HL-60 (cell line): ENCODE measurements at places on chromosomes 3 and 15.

DNA sequence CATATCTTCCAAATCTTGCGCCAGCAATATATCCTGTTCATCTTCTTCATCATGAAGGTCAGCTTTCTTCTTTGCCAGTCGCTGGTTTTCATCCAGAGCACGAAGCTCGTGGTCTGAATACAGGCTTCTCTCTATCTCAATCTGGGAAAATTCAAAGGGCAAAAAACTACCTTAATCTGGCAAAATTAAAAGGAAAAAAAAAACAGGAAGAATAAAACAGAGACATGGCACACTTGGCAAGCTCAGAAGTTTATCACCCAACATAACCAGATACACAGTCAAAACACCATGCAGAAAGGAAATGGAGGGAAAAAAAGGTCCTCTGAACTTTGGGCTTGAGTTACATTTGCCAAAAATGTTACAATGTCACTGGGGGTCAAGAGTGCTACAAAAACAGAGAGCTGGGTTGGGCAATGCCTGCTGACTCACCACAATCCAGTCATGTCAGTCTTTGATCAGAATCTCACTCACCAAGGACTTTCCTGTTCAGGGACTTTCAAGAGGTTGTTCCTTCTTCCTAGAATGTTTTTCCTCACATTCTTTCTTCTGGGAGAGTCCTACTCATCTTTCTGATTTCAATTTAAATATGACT, 1.5 kb downstream of the MRPL46 start:
- DNase-seq: peak; percentile 47

DNA sequence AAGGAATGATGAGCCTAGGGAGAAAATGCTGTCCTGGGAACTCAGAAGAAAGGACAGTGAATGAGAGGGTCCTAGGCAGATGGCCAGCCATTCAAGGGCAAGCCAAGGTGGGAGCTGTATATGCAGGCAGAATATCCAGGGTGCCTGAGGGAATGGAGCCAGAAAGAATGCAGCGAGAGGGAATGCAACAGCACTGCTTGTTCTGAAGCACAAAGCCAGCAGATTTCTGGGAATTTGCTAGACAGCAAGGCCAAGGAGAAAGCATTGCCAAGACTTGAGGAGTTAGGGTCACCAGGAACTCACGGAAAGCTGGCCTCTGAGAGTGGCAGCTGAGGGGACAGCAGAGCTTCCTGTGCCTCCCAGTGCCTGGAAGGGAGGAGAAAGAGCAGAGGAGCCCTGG, 200.6 kb downstream of the MYRIP start:
- no peak for DNase-seq

DNA sequence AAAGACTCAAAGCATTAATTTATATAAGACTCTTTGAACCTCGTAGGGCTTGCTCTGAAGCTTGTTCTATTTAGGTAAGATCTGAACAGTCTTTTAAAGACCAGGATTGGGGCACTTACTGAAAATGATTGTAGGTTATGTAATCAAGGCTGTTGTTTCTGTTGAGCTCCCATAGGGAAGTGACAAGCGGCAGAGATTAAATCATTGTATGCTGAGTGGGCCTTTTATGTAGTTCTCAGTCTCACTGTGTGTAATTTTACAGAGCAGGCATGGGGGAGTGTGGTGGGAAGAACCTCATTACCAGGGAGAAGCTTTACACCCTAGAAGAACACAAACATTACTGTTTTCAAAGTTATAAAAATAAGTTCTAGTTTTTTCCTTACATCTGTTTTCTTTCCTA, 160.0 kb upstream of the SNTN start:
- DNase-seq: no peak

DNA sequence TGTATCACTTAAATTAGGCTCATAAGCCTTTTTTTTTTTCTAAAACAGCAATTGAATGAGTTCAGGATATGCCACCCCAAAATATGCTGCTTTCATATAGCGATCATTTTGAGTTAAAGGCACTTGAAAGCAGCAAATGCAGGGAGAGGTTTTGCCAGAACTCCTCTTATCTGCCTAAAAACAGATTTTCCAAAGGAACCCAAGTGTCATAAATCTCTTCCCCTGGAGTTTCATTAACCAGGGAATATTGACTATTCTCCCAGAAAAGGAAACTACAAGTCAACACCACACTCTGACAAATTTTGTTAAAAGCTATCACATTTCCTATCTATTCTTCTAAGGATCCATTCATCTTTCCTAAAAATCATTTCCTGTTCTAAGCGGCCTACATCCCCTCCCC, 11.3 kb downstream of the DNAAF4 start:
- no peak for DNase-seq

DNA sequence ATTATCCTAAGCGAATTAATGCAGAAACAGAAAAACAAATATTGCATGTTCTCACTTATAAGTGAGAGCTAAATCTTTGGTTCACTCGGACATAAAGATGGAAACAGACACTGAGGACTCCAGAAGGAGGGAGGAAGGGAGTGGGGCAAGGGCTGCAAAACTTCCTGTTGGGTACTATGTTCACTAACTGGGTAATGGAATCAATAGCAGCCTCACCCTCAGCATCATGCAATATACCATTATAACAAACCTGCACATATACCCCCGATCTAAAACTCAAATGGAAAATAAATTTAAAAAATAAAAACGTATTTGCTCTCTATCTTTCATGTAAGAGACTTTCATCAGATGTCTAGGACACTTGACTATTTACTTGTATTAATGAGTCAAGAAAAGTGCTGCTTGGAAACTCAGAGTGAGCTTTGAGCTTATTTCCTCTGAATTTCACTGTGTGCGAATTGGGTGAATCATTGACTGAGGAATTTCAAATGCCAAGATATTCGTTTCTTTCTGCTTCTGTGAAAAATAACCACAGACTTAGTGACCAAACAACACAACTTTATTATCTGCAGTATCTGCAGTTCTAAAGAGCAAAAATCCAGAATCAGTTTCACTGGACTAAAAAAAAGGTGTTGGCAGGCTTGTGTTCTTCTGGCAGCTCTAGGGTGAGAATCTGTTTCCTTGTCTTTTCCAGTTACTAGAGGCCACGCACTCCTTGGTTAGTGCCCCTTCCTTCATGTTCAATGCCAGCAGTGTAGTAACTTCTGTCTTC, 18.4 kb downstream of the TM4SF18 start:
- no peak for DNase-seq

- no peak for DNase-seq
Observed at GRCh38 chr3:77795013-77795412, 755.1 kb downstream of the ROBO2 start.

DNA sequence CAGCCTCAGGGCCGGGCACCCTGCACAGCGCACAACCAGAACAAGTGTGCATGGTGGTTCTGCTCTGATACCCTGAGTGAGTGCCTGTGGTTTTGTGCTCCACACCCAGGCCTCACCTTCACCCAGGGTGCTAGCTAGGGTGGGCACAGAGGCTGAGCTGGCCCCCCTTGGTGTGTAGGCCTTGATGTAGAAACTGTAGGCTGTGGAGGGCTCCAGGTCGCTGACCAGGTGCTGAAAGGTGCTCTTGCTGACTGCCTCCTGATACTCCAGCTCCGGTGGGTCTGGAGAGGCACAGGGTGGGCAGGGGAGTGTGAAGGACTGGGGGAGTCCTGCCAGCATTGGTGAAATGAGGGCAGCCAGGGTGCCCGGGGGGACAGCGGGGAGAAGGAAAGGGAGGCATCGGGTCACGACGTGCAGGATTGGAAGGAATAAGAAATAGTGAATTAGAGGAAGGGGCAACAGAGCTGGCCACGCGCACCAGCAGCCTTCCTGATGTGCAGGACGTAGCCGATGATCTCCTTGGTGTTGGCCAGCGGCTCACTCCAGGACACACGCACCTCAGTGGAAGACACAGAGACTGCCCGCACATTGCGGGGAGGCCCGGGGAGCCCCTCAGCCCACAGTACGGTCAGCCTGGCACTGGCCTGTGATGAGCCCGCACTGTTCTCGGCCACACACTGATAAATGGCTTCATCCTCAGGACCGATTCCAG, 26.6 kb downstream of the RNU5B-1 start:
- DNase-seq: no peak

DNA sequence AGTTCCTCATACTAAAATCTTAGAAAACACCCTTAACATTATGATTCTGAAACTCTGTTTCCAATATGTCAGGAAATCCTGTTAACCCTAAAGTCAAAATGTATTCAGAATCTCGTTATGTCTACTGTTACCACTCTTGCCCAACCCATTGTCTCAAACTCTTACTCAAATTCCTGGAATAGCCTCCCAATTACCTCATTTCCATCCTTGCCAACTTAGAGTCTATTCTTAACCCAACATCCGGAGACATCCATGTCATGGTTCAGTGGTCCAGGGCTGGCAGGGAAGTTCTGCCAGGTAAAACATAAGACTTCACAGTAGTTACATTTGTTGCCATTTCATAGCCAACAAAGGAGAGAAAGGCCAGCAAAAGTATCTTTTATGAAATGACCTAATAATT, 593.9 kb downstream of the PYDC2 start:
- DNase-seq: no peak

DNA sequence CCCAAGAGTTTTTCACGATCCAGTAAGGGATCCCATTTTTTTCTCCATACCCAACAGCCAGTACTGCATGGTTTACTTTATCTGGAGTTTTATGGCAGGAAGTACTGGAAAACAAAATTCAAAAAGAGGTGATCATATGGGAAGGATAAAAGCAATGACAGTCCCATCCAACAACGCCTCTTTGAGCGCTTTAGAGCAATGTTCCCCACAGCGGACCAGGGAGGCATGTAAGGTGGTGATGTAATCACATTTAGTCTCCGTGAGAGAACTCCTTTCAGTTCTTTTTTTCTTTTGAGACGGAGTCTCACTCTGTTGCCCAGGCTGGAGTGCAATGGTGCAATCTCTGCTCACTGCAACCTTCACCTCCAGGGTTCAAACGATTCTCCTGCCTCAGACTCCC, 21.8 kb downstream of the CTSH start:
- DNase-seq: no peak

DNA sequence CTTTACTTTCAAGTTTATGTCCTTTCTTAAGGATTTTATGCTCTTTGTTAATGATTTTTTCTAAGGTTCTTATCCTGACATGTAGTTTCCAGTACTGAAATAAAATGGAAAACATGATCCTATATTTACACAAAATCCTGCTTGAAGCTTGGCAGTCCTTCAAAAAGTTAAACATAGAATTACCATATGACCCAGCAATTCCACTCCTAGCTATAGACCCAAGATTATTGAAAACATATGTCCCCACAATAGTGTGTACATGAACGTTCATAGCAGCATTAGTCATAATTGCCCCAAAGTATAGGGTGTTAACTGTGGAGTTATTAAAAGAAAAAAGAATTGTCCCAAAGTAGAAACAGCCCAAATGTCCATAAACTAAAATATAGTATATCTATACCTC, 33.2 kb downstream of the ITGB5 start:
- no peak for DNase-seq

GRCh38 chr3:31377045-31377642, 155.6 kb upstream of the STT3B start:
- no peak for DNase-seq

DNA sequence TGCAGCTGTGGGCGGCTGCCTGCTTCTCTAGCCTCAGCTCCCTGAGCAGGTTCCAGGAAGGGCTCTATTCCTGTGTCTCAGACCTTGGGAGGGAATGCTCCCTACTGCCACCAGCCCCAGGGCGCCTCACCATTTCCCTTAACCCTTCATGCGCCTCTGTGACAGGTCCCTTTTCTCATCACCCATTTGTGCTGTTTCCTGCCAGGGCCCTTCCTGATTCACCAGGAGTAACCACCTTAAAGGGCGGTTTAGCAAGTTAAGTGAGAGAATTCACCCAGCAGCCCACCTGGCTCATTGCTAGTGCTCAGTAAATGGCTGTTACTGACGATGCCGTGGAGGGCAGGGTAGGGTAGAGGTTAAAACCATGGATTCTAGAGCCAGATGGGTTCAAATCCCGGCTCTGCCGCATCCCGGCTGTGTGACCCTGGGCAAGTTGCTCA, 87.8 kb downstream of the WNT7A start:
- DNase-seq: no peak

DNA sequence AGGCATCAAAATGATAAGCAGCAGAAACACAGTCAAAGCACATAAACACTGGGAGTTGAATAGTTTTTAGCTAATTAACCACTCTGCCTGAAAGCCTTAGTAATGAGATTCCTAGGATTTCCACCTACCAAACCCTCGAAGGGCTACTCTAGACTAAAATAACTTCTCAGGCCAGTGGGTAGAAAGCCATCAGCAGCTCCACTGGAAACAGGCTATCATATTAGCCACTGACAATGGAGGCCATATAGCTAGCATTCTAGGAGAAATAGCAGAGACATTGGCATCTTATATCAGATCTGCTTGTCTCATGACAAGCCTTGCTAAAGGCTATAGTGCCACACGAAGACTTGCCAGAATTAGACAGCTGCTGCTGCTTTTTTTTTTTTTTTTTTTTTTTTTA, 4.5 kb upstream of the CAPN3 start:
- DNase-seq: no peak

DNA sequence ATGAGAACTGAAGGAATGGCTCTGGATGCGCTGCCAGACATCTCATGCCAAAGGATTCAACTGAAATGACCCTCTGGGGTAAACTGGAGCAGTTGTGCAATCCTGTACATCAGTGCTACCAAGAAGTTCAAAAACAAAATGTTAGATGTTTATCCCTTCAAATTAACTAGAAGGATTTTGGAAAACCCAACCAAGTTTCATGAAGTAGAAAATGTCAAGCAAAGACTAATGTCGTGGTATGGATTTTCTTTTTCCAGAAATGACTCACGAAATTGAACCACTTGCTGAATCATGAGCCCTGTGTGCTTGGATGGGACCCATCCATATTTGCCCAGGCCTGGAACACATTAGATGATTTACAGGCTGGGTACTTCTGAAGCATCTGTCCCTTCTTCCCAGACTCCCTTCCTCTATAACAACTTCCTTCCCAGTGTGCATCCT, 101.6 kb downstream of the LRTM1 start:
- DNase-seq: no peak

DNA sequence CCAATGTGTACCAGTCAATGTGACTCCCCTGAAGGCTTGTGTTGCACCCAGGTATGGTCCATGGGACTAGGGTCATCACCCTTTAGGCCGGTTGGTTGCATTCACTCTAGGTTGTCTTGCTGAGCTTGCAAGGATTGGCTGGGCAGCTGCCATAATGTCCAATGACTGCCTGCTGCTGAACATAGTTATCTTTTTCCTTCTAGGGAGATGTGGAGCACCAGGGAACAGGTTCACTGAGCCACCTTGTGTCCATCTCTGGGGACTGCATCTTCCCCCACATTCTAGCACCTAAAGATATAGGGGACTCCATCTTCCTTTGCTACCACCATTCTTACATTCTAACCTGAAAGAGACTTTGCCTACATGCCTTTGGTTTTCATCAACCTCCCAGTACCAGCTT, 580.4 kb upstream of the TBL1XR1 start:
- DNase-seq: peak; percentile 71

- no peak for DNase-seq
Observed at GRCh38 chr3:110099711-110100110, 762.4 kb upstream of the DPPA4 start.

- DNase-seq: no peak
Observed at GRCh38 chr3:47482366-47482765, 6.6 kb upstream of the SCAP start.

DNA sequence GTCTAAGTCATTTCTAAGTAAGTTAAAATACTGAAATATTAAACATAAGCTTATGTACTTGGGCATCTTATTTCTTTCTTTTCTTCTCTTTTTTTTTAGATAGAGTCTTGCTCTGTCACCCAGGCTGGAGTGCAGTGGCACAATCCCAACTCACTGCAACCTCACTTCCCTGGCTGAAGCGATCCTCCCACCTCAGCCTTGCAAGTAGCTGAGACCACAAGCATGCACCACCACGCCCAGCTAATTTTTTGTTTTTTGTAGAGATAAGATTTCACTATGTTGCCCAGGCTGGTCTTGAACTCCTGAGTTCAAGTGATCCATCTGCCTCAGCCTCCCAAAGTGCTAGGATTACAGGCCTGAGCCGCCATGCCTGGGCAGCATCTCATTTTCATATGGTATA, 16.0 kb upstream of the ZNF710 start:
- no peak for DNase-seq
